Stimulated activated naive CD8-positive, alpha-beta T cell treated with anti-CD3 and anti-CD28 coated beads, Interleukin-15, amount 100 ng/mL, for 72 hours (primary cell): ENCODE measurements at places on chromosomes 12 and 14.

GRCh38 chr12:84661786-84662185, 250.8 kb downstream of the SLC6A15 start:
- DNase-seq, result no peak

- DNase-seq, result no peak
These were observed 67.7 kb downstream of the PRKCH start for GRCh38 chr14:61388976-61389576.

GRCh38 chr14:93065272-93065730, 50.4 kb downstream of the ITPK1 start:
- no peak for DNase-seq

GRCh38 chr12:68673788-68674187, 13.0 kb upstream of the NUP107 start:
- no peak for DNase-seq

GRCh38 chr12:84911271-84912197, 1.1 kb downstream of the SLC6A15 start:
- peak; percentile 2 for DNase-seq

DNA sequence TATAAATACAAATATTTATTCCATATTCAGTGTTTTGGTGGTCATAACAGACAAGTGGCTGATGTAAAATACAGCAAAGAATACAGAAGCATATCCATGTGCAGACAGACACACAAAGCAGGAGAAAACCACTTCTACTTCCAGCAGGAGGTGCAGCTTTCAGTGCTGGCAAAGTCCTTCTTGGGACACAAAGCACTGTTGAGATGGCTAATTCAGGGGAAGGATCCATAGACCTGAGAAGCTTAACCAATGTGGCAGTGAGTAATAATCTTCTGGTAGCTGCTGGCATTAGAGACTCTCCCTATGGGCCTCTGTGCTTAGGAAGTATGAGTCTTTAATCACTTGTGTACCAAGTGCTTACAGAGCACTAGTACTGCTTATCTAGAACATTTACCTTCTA, 26.8 kb downstream of the AMN1 start:
- no peak for DNase-seq

- no peak for DNase-seq
These were observed 8.3 kb downstream of the KRT7 start for GRCh38 chr12:52241205-52241842.

GRCh38 chr12:66851134-66851533, 172.3 kb upstream of the GRIP1 start:
- DNase-seq, result no peak

- DNase-seq, result no peak
These were observed 10.7 kb upstream of the LYZ start for GRCh38 chr12:69337311-69338090.

DNA sequence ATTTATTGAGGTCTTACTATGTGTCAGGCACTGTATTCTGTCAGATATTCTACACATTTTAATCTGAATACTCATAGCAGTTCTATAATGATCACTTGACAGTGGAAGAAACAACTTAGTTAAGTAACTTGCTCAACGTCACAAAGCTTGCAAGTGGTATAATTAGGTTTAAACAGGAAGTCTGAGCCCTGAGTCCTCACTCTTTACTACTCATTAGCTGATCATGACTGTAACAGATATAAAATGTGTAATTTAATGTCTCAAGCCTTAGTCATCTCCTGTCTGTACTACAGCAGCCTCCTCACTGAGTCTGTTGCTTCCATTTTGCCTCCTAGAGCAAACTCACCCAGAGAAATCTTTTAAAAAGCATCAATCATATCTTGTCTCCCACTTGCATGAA, 38.9 kb downstream of the PPP4R4 start:
- DNase-seq, result no peak

DNA sequence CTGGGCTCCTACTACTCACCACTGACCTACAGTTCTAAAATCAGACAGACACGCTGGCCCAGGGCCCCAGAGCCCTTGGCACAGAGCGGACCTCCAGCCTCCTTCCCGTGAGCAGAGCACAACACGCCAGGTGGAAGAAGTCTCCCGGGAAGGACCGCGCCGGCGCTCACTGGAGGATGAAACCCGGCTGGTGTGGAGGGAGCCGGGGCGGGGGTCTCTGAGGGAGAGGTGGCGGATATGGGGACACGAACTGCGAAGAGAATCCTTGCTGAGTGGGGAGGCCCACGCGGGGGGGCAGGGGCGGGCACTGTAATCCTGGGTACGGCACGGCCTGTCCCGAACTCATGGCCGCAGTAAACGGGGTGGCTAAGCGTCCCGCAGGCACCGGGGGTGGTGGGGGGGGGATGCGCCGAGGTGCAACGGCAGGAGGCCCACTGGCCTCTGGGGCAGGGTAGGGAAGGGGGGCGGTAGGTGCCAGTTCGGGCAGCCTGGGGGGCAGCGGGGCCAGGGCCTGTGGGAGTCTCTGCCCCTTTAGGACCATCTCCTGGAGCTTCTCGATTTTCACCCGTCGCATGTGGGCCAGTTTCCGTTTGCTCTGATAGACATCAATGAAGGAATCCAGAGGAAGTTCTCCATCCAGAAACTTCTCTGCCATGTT, 28.8 kb downstream of the VPS37B start:
- no peak for DNase-seq

GRCh38 chr12:124365726-124366430, 71.0 kb downstream of the RFLNA start:
- no peak for DNase-seq

GRCh38 chr12:64800640-64801039, 23.8 kb upstream of the TBC1D30 start:
- DNase-seq, result no peak

- DNase-seq, result no peak
These were observed 88.7 kb downstream of the PPP2R5E start for GRCh38 chr14:63454436-63454835.

GRCh38 chr14:103022002-103022684, 35.2 kb downstream of the CDC42BPB start:
- no peak for DNase-seq

DNA sequence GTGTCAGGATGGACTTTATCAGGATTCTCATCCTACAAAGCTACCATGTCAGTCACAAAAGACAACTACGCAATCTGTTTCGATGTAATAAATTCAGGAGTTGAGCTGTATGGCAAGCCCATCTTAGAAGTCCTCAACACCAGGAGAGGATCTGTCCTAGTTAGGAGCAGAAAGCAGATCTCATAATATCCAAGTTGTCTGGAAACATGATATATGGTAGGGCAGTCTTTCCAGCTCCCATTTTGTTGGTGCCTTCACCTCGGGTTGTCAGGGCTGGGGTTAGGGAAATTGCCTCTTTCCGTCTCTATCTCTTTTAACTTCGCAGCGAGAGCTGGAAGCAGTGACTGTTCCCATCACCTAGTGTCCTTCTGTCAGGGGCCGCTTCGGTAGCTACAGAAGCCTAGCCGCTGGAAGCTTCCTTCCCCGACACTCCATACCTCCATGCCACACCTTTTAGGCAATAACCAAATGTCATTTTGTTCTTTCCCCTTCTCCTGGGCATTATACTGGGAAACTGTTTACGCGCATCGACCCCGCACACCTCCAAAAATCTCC, 1.4 kb downstream of the NIN start:
- DNase-seq, result no peak

DNA sequence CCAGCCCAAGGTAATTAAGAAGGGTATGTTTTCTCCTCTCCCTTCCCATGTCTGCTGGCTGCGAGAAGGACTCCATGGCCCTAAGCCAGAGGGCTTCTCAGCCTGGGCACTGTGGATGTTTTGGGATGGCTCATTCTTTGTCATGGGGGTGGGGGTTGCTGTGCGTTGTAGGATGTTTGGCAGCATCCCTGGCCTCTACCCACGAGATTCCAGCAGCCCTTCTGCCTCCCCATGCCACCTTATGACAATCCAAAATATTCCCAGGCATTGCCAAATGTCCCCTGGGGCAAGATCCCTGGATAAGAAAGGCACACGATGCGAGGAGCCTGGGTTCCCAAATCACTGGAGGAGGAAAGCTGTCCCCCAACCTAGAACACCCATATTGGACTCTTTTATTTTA, 36.4 kb downstream of the DAO start:
- no peak for DNase-seq

DNA sequence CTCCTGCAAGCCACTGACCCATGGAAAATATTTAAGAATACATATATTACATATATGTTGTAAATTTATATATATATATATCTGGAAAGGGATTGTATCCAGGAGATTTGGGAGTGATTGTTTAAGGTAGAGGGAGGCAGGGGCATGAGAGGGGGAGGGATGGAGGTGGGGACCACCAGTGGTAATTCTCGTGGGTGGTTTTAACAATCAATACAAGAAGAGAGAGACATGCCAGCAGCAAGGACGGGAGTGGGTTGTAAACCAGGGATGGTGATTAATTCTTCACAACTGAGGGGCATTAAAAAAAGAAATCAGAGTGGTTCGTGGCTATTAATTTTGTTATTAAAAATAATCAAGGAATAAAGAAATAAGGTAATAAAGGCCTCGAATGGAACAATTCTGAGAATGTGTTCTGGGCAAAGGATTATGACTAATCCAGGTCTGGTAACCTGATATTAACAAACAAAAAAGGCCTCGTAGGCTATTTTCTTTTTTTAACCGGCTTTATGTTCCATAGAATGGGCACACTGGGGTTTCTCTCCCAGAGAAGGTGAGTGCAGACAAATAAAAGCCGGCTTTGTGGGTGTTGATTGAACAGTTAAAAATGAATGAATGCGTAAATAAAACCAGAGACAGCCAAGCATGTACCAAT, 8.3 kb upstream of the RTL1 start:
- DNase-seq, result no peak

- peak; percentile 33 for DNase-seq
These were observed 1.9 kb downstream of the BCL7A start for GRCh38 chr12:122023339-122024131.

DNA sequence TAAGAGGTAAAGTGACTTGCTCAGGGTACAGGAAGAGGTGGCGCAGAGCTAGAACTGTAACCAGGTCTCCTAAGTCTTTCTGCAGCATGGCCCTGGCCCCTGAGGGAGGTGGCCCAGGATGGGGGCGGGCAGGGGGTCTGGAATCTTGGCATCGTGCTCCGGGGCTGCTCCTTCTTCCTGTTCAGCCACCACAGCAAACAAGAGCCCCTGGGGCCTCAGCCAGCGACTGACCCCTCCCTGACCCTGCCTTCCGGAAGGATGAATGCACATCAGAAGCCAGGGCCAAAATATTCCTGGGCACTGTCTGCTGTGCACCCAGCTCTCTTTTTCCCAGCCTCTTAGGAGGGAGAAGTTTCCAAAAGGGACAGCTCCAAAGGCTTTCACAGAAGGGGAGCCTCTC, 242.8 kb downstream of the DPF3 start:
- no peak for DNase-seq

DNA sequence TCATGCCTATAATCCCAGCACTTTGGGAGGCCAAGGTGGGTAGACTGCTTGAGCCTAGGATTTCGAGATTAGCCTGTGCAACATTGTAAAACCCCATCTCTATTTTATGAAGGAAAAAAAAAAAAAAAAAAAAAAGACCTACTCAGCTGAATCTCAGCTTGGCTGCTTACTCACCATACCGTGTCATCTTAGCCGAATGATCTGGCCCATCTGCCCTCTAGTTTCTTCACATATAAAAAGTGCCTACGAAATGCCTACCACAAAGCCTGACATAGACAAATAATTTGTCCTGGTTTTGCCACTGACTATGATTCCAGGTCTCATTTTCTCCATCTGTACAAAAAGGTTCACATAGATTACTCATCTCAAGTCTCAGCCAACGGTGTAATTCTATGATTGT, 10.1 kb downstream of the DIABLO start:
- no peak for DNase-seq

- no peak for DNase-seq
These were observed 148.9 kb upstream of the MAX start for GRCh38 chr14:65251213-65251612.

- no peak for DNase-seq
These were observed 39.5 kb downstream of the FRMD6 start for GRCh38 chr14:51691176-51691575.

GRCh38 chr14:29885988-29886387, 41.7 kb downstream of the PRKD1 start:
- DNase-seq, result no peak

DNA sequence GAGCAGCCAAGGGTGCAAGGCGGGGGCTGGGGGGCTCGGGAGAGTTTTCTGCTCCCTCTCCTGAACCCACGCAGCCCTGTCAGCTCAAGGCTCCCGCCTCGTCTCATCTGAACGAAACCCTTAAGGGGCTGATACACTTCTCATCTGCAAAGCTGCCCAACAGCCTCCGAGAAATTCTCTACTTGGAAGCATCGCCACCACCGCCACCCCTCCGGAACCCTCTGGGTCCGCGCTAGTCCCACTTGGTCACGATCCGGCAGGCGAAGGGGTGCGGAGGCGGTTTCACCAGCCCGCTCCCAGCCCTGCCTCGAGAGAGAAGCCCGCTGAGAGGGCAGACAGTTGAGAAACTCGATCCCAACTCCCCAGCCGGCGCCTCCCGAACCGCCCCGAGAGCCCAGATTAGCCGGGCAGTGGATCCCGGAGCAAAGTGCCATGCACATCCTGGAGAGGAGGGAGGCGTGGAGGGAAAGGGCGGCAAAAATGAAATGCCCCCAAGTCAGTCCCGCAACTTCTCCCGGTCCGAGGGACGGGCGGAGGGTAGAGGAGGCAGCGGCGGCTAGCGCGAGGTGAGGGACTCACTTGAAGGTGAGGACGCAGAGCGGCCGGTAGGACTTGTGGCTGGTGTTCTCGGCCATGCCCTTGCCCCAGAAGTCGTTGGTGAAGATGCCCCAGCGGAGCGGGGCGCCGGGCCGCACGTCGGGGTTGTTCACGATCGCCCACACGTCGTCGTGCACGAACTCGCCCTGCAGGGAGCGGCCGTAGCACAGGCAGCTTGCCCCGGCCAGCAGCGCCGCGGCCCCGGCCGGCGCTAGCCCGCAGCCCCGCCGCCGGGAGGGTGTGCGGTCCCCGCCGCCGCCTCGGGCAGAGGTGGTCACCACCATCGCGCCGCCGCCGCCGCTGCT, 620 bp downstream of the TMTC1 start:
- peak; percentile 12 for DNase-seq

DNA sequence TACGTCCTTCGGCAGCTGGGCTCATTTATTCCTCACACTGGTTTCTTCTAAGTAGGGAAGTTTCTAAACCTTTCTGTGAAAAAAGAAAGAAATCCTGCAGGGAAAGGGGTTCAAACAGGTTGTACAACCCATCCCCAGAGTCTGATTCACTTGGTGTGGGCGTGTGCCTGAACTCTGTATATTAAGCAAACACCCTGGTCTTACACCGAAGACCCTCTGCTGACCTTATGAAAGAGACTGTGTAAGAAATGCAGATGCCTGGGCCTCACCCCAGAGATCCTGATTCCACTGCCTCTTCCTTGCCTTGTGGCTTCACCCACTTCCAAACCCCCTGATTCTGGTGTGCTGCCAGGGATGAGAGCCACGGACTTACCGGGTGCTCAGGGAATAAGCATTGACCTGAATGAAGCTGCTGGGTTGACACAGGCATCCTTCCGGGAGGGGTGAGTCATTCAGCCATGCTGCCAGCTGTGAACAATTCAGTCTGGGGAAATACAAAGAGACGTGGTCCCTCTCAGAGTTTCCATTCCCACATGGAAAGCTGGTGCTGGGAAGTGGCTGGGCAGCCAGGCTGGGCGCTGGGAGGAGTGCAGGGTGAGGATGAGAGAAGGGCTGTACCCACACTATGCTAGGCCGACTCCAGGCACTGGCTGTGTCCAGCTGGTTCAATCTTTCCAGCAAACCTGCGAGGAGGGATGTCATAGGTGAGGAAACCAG, 26.5 kb upstream of the ACTN1 start:
- no peak for DNase-seq

GRCh38 chr14:82422230-82422629, 888.6 kb upstream of the SEL1L start:
- DNase-seq, result no peak

- DNase-seq, result no peak
These were observed 1018.5 kb downstream of the LRFN5 start for GRCh38 chr14:42624980-42625761.
